ENCODE measurements at places on chromosomes 6 and 20. TPM values are rescaled to one million over a fixed set of nuclear protein-coding genes. Genes with fewer than 3 reads are reported as not detected.

RGL2 gene
- total RNA-seq = 91.4 TPM

CRIP3 gene
- not detected for total RNA-seq

TFB1M gene
- 53.3 TPM for total RNA-seq

BTN1A1 gene
- not detected for total RNA-seq

TINAG gene
- not detected for total RNA-seq

GCNT2 gene
- 2.4 TPM for total RNA-seq

ABHD16A gene
- total RNA-seq = 52.2 TPM

CAGE1 gene
- total RNA-seq = 0.25 TPM

TAGAP gene
- 3.6 TPM for total RNA-seq

TOMM6 gene
- 146 TPM for total RNA-seq

SPTLC3 gene
- total RNA-seq = 11.6 TPM

- no peak overlapping the region for H3K4me3 ChIP-seq
- no peak for DNase-seq
- no peaks in the 10 kb centered on the region for H3K27me3 ChIP-seq
- peak overlapping the region; percentile 32 for H3K27ac ChIP-seq
These were observed 378.1 kb downstream of the RNGTT start for GRCh38 chr6:88585276-88585692.

DNA sequence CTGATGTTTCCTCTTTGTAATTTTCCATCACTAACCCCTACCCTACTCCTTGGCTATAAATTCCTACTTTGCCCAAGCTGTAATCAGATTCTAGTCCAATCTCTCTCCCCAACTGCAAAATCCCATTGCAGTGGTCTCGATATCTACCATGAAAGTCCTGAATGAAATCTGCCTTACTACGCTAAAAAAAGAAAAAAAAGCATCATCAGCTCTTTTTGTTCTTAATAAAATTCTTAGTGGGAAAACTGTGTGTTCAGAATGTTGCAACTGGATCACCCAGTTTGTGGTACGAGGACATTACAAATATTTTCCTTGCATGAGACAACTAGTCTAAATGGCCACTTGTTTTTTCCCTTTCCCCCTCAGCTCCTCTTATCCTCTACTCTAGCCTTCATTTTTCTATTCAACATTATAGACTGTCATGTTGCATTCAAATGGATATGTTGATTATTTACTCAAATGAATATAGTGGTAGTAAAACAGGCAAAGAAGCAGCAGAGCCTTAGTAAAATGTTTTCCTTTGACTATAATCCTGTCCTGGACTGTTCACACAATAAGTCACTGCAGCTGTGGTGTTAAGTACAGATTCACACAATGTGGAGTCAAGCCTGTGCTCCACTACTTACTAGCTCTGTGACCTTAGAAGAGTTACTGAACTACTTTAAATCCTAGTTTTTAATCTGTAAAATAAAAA is 527.1 kb upstream of the MARCKS start:
- DNase-seq = no peak
- H3K4me1 ChIP-seq = no peaks in the 10 kb centered on the region
- no peaks in the 10 kb centered on the region for H3K27me3 ChIP-seq
- H3K4me3 ChIP-seq = no peak overlapping the region
- no peak overlapping the region for H3K27ac ChIP-seq

DNA sequence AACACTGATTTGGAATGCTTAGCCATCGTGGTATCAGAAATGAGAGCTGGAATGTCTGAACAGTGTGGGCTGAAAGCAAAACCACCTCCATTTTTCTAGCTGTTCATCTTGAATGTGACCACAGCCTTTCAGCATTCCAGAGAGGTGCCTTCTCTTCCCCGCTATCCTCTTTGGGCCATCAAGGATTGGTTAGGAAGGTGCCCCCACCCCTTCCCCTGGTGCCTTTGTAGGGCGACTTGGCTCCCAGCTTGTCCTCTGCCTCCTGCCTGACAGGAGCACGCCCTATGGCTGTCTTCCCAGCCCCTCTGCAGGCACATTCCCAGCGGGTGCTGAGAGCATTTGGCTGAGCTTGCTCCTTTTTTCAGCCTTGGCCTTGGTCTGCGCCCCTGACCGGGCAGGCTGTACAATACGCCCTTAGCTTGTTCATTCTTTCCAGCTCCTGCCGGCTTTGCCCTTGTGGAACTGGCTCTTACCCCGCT is 97.5 kb downstream of the ARMC2 start:
- DNase-seq = peak; percentile 94
- no peak overlapping the region for H3K4me3 ChIP-seq
- H3K4me1 ChIP-seq = peaks cover 37% of the 10 kb centered on the region
- H3K27me3 ChIP-seq = no peaks in the 10 kb centered on the region
- H3K27ac ChIP-seq = peak overlapping the region; percentile 70

GRCh38 chr6:22072949-22073348 is 223.9 kb downstream of the PRL start:
- DNase-seq = no peak
- no peaks in the 10 kb centered on the region for H3K36me3 ChIP-seq
- no peak overlapping the region for H3K27ac ChIP-seq
- no peaks in the 10 kb centered on the region for H3K4me1 ChIP-seq

GRCh38 chr6:105111105-105111504 is 68.7 kb downstream of the POPDC3 start:
- H3K36me3 ChIP-seq = no peaks in the 10 kb centered on the region
- no peaks in the 10 kb centered on the region for H3K4me1 ChIP-seq
- H3K27me3 ChIP-seq = no peaks in the 10 kb centered on the region
- H3K27ac ChIP-seq = no peak overlapping the region
- no peak overlapping the region for H3K4me3 ChIP-seq
- no peak for DNase-seq

- no peak overlapping the region for H3K4me3 ChIP-seq
- H3K27me3 ChIP-seq = no peaks in the 10 kb centered on the region
- H3K36me3 ChIP-seq = no peaks in the 10 kb centered on the region
- DNase-seq = no peak
- peaks cover 8% of the 10 kb centered on the region for H3K4me1 ChIP-seq
These were observed 25.3 kb downstream of the BFSP1 start for GRCh38 chr20:17505636-17506517.

GRCh38 chr6:31837369-31838113 is 10.0 kb downstream of the HSPA1B start:
- H3K27ac ChIP-seq = no peak overlapping the region
- peak overlapping the region; percentile 62 for H3K4me3 ChIP-seq
- peaks cover 25% of the 10 kb centered on the region for H3K4me1 ChIP-seq
- H3K27me3 ChIP-seq = no peaks in the 10 kb centered on the region
- H3K36me3 ChIP-seq = peaks cover 40% of the 10 kb centered on the region
- no peak for DNase-seq

- peaks cover 37% of the 10 kb centered on the region for H3K36me3 ChIP-seq
- no peak for DNase-seq
- no peak overlapping the region for H3K27ac ChIP-seq
- H3K4me3 ChIP-seq = no peak overlapping the region
- H3K27me3 ChIP-seq = no peaks in the 10 kb centered on the region
- peaks cover 16% of the 10 kb centered on the region for H3K4me1 ChIP-seq
These were observed 8.4 kb downstream of the CDKN1A start for GRCh38 chr6:36686668-36687513.

GRCh38 chr20:13718171-13718570 is 66.5 kb downstream of the ESF1 start:
- no peak overlapping the region for H3K27ac ChIP-seq
- H3K27me3 ChIP-seq = no peaks in the 10 kb centered on the region
- H3K36me3 ChIP-seq = no peaks in the 10 kb centered on the region
- DNase-seq = no peak

DNA sequence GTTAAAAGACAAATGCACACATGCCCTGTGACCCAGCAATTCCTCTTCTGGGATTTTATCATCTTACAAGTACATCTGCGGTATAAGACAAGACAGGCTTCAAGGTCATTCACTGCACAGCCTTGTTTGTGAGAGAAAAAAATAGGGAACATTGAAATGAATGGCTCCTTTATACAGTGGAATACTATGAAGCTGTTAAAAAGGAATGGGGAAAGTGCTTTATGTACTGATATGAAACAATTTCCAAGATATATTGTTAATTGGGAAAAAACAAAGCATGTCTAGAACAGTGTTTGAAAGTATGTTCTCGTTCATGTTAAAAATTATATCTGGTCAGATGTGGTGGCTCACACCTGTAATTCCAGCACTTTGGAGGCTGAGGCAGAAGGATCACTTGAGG is 25.4 kb downstream of the PDRG1 start:
- H3K27ac ChIP-seq = no peak overlapping the region
- no peak overlapping the region for H3K4me3 ChIP-seq
- no peaks in the 10 kb centered on the region for H3K36me3 ChIP-seq
- DNase-seq = no peak
- H3K4me1 ChIP-seq = no peaks in the 10 kb centered on the region
- no peaks in the 10 kb centered on the region for H3K27me3 ChIP-seq

GRCh38 chr20:36717657-36718056 is 28.2 kb downstream of the NDRG3 start:
- H3K36me3 ChIP-seq = no peaks in the 10 kb centered on the region
- H3K27ac ChIP-seq = no peak overlapping the region
- H3K4me1 ChIP-seq = no peaks in the 10 kb centered on the region
- no peak for DNase-seq
- no peaks in the 10 kb centered on the region for H3K27me3 ChIP-seq
- H3K4me3 ChIP-seq = no peak overlapping the region

DNA sequence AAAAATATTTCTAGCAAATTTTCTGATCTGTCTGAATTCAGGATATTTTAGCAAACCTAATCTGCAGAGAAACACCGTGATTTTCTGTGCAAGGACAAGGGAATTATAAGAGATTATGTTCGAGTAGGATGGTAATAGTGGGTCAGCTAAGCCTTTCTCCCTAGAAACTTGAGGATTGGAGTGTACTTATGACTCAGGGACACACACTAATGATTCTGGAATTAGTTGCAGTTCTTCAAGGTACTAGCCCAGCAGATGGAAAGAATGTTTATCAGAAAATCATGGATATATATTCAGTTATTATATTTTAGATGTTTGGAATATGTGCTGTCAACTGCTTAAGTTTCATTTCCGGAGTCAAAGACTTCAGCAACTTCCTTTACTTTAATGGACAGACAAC is 177.1 kb upstream of the MAP3K7 start:
- no peak overlapping the region for H3K4me3 ChIP-seq
- H3K4me1 ChIP-seq = no peaks in the 10 kb centered on the region

DNA sequence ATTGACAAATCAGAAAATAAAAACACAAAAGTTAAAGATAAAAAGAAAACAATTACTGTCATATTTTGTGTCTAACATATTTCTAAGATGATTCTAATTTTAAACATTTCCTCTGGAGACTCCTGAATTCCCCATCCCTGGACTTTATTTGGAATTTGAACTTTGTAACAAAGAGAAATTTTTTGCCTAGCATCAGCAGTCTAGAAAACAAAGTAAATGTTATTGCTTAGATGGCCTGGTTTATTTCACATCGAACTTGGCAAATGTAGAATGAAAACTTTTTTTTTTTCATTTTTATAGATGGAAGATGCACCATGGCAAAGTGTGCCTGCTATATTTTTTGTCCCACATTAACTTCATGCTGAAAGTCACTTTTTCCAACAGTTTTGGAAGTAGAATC is 159.1 kb downstream of the TBX18 start:
- DNase-seq = no peak
- no peaks in the 10 kb centered on the region for H3K27me3 ChIP-seq
- no peak overlapping the region for H3K4me3 ChIP-seq

DNA sequence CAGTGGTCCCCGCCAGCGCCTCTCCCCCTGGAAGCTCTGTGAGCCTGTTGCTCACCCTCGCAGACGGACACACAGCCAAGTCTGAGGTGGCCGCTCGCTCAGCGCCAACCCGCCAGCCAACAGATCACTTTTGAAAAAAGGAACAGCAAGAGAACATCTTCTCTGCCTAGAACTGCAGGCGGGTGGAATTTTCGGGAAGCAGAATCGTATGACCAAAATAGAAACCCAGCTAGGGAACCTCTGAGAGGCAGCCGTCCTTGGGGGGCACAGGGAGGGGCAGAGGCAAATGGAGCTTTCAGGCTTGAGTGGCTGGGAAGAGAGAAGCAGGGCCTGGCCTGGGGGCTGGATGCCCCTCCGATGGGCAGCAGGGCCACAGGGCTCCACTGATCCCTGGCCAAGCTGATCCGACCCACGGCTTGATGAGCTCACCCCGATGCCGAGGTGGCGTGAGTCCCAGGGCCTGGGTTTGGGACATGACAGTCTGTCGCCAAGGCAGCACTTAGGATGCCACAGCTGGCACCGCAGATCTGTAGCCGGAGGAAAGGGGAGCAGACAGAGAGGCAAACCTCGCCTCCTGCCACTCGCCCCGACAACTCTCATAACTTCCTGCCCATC is 9.8 kb downstream of the NFATC2 start:
- no peak overlapping the region for H3K4me3 ChIP-seq
- H3K4me1 ChIP-seq = no peaks in the 10 kb centered on the region
- H3K27ac ChIP-seq = peak overlapping the region; percentile 14

DNA sequence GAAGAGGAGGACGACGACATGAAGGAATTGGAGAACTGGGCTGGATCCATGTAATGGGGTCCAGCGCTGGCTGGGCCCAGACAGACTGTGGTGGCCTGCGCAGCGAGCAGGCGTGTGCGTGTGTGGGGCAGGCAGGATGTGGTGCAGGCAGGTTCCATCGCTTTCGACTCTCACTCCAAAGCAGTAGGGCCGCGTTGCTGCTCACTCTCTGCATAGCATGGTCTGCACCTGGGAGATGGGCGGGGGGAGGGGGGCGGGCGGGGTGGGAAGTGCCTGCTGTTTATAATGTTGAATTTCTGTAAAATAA is 42.3 kb downstream of the CHMP4B start:
- no peaks in the 10 kb centered on the region for H3K4me1 ChIP-seq
- no peaks in the 10 kb centered on the region for H3K27me3 ChIP-seq
- no peak overlapping the region for H3K27ac ChIP-seq
- no peak for DNase-seq

GRCh38 chr6:2173203-2173961 is 72.0 kb downstream of the GMDS start:
- no peak overlapping the region for H3K27ac ChIP-seq
- no peak overlapping the region for H3K4me3 ChIP-seq
- H3K27me3 ChIP-seq = no peaks in the 10 kb centered on the region
- DNase-seq = no peak
- no peaks in the 10 kb centered on the region for H3K36me3 ChIP-seq

GRCh38 chr6:22149096-22149495 is 147.7 kb downstream of the PRL start:
- H3K4me1 ChIP-seq = peaks cover 24% of the 10 kb centered on the region
- no peaks in the 10 kb centered on the region for H3K27me3 ChIP-seq
- peak overlapping the region; percentile 45 for H3K27ac ChIP-seq
- no peak overlapping the region for H3K4me3 ChIP-seq
